ENCODE measurements at places on chromosomes 13 and 19. TPM values are rescaled to one million over a fixed set of nuclear protein-coding genes. Genes with fewer than 3 reads are reported as not detected.

GRCh38 chr19:4909156-4909896 is at the start of gene UHRF1:
Gene UHRF1, plus strand, starts transcription at chr19:4909501. Its CDS starts 1,385 bp downstream, at chr19:4910886.
- peak; percentile 80 for DNase-seq
- peak within 1 kb of the TSS; percentile 79 for H3K4me3 ChIP-seq
- peaks cover 40% of the 10 kb centered on the region for H3K4me1 ChIP-seq
- H3K27ac ChIP-seq, result peak within 1 kb of the TSS; percentile 82

The ZNF525 gene
- total RNA-seq, result 17.9 TPM

The ZNF155 gene
- total RNA-seq, result 7.3 TPM

DNA sequence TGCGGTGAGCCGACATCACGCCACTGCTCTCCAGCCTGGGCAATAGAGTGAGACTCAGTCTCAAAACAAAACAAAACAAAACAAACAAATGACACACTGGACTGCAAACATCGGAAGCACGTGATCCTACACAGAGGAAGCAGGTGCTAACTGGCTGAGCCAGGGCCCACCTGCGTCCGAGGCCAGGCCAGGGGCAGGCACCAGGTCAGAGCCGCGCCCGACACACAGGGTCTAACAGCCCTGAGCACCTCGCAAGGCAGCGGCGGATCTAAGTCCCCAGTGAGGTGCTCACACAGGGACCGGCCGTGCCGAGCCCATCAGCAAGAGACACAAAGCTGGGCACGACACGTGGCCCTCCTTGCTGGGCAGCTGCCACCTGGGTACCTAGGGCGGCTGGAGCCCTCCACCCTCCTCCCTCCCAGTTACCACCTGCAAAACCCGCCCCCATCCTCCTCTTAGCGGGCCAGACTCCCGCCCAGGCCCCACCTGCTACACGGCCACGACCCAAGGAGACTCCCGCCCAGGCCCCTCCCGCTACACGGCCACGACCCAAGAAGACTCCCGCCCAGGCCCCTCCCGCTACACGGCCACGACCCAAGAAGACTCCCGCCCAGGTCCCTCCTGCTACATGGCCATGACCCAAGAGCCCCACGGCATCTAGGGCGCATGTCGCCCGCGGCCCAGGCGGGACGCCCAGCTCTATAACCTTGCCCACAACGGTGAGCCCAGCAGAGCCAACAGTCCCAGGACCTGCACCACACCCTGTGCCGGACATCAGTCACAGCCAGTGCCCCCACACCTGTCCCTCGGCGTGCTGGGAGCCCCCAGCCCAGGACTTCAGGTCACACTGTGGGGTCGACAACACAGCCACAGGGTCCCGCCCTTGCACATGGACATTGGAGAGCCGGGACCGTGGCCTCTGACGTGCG is 15.6 kb downstream of the AP3D1 start:
- H3K4me1 ChIP-seq, result no peaks in the 10 kb centered on the region
- H3K36me3 ChIP-seq, result peaks cover 29% of the 10 kb centered on the region
- no peak overlapping the region for H3K27ac ChIP-seq
- no peaks in the 10 kb centered on the region for H3K27me3 ChIP-seq
- H3K4me3 ChIP-seq, result no peak overlapping the region

The ZNF14 gene
- 6.9 TPM for total RNA-seq

- H3K4me1 ChIP-seq, result peaks cover 22% of the 10 kb centered on the region
- no peak overlapping the region for H3K4me3 ChIP-seq
- H3K36me3 ChIP-seq, result peaks cover 89% of the 10 kb centered on the region
Measured at GRCh38 chr19:52778811-52779210, 7.8 kb downstream of the ZNF600 start.

GRCh38 chr13:49495783-49496762 is at the start of gene PHF11:
Gene PHF11, plus strand, starts transcription at chr13:49495953. Its CDS starts 49 bp downstream, at chr13:49496002.
- peak within 1 kb of the TSS; percentile 99 for H3K27ac ChIP-seq
- no peaks in the 10 kb centered on the region for H3K27me3 ChIP-seq
- peak; percentile 92 for DNase-seq
- peaks cover 53% of the 10 kb centered on the region for H3K4me1 ChIP-seq
- H3K36me3 ChIP-seq, result peaks cover 58% of the 10 kb centered on the region

The SIGLEC6 gene
- total RNA-seq, result not detected

DNA sequence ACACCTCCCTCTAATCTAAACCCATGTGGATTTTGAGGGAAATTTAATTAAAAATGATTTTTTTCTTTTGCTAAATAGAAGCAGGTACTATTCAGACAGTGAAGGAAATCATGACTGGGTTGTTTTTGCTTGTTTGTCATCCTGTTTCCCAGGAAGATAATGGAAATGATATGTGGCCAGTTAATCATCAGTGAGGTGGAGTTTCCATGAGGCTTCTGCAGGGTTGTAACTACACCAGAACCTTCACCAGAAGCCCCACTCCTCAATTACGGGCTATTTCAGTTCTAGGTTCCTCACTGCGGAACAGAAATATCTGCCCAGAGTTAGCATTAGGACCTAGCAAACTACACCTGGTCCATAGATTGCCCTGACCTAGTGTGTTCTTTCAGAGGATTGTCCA is 394.0 kb downstream of the DLEU7 start:
- no peak overlapping the region for H3K4me3 ChIP-seq
- peaks cover 4% of the 10 kb centered on the region for H3K27me3 ChIP-seq

The TEX29 gene
- total RNA-seq, result 0.40 TPM

DNA sequence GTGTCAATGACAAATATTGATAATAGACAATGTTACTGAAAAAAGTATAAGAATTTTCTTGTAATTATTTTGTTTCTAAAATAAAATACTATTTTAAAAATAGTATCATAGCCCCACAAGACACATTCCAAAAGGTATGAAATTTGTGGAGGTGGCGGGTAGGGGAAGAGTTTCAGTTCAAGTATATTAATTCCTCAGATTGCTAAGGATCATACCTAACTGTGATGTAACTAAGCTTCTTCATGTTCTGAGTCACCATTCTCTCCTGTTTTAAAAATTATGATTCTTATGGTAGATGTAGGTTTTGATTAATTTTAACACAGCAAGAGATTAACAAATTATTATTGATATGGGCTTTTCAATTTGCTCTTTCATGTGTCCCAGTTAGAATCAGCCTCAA is 61.3 kb downstream of the MYO16 start:
- no peak for DNase-seq
- no peak overlapping the region for H3K4me3 ChIP-seq
- no peak overlapping the region for H3K27ac ChIP-seq
- H3K27me3 ChIP-seq, result no peaks in the 10 kb centered on the region
- no peaks in the 10 kb centered on the region for H3K36me3 ChIP-seq

DNA sequence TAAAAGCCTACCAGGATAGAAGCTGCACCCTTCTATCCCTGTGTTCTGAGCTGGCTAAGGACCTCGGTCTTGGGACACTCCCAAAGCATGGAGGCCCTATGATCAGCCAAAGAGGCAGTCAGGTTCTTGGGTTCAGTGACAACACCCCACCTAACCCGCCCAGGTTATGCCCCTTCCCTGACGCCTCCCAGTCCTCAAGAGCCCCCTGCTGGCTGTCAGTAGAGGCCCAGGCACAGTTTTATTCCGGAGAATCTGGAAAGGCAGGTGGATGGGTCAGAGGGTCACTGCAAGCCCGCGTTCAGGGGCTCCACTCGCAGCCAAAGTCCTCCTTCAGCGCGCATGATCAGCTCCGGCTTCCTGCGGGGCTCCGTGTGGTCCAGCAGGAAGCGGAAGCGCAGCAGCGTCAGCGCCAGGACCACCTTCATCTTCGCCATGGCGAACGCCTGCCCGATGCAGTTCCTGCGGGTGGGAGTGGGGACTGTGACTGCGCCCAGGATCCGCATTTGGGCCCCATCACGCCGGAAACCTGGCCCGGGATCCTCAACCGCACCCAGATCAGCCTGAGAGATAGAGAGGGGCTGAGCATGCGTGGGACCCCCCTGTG is 22.3 kb downstream of the OR10H3 start:
- no peak overlapping the region for H3K27ac ChIP-seq
- peaks cover 12% of the 10 kb centered on the region for H3K4me1 ChIP-seq
- no peak for DNase-seq
- peaks cover 46% of the 10 kb centered on the region for H3K27me3 ChIP-seq
- no peaks in the 10 kb centered on the region for H3K36me3 ChIP-seq

DNA sequence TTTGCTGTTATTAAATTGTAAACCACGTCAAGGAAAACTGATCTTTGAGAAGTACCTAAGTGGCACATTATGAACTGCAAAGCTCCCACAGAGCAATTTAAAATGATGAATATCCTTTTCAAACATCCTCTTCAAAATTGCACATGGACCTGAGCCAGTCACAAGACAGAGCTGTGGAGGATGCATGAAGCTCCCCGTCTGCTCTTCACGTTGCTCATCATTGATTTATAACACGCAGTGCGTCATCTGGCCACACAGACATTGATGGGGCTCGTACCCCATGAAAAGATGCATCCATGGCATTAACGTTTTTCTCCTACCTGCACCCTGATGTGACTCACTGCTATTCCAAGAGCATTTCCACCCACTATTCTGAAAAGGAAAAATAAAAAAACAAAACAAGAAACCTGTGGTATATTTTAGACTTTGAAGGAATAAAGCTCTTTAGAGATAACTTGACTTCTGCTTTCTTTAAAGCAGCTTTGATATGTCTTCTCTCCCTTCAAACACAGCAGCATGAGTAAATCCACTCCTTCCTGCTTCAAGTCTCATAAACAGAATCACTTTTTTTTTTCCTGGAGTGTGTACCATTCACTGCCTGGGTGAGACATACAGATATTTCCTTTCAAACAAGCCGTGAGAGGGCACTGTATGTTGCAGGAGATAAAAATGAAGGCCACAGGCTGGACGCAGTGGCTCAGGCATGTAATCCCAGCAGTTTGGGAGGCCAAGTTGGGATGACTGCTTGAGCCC is 7.2 kb upstream of the SERTM1 start:
- H3K27ac ChIP-seq, result no peak overlapping the region
- H3K27me3 ChIP-seq, result peaks cover 2% of the 10 kb centered on the region
- H3K36me3 ChIP-seq, result no peaks in the 10 kb centered on the region
- DNase-seq, result no peak

GRCh38 chr19:1389033-1389940 is 5.6 kb downstream of the NDUFS7 start:
- no peak for DNase-seq
- H3K27me3 ChIP-seq, result no peaks in the 10 kb centered on the region
- H3K4me3 ChIP-seq, result no peak overlapping the region
- H3K36me3 ChIP-seq, result peaks cover 18% of the 10 kb centered on the region
- peaks cover 13% of the 10 kb centered on the region for H3K4me1 ChIP-seq
- no peak overlapping the region for H3K27ac ChIP-seq

The SPACA6 gene
- total RNA-seq, result 2.6 TPM

The HCST gene
- 184 TPM for total RNA-seq

- H3K4me1 ChIP-seq, result no peaks in the 10 kb centered on the region
- H3K27ac ChIP-seq, result no peak overlapping the region
- H3K4me3 ChIP-seq, result no peak overlapping the region
- no peak for DNase-seq
- H3K27me3 ChIP-seq, result peaks cover 2% of the 10 kb centered on the region
Measured at GRCh38 chr13:100600461-100600860, 11.9 kb upstream of the GGACT start.

DNA sequence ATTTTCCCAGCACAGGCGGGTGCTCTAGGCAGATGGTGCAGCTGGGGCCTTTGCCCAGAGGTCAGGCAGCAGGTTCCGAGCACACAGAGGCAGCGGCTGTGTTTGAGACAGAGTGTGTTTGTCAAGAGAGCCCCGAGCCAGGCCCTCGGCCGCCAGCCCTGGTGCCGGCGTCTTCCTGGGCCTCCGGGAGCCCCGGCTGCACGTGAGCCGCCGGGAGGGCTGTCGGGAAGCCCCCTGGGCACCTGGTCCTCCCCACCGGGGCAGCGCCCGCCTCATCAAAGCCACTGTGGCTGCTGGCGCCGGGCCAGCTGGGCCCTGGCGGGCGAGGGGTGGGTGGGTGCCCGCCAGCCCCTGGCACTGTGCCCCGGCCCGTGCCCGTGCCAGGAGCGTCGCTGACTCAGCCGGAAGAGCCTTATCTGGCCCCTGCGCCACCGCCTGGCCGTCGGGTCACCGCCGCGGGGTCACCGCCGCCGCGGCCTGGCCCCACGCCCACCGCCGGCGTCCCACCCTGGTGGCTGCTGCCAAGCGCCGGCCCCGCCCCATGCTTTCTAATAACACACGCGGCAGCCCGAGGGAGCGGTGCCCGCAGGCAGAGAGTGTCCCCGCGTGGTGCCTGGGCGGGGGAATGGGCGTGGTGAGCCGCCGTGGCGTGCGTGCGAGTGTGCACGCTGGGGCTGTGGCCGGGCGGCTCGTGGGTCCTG is 14.9 kb downstream of the ARID3A start:
- H3K27me3 ChIP-seq, result no peaks in the 10 kb centered on the region
- H3K4me1 ChIP-seq, result peaks cover 27% of the 10 kb centered on the region
- H3K4me3 ChIP-seq, result peak overlapping the region; percentile 38
- H3K36me3 ChIP-seq, result peaks cover 17% of the 10 kb centered on the region

The CYP2S1 gene
- not detected for total RNA-seq

The FGF9 gene
- total RNA-seq, result 0.99 TPM

GRCh38 chr19:33750587-33751435 is 45.9 kb upstream of the KCTD15 start:
- H3K27ac ChIP-seq, result no peak overlapping the region
- H3K4me3 ChIP-seq, result no peak overlapping the region
- H3K27me3 ChIP-seq, result no peaks in the 10 kb centered on the region
- DNase-seq, result no peak
- H3K4me1 ChIP-seq, result no peaks in the 10 kb centered on the region
- H3K36me3 ChIP-seq, result no peaks in the 10 kb centered on the region

GRCh38 chr13:40273253-40274025 is 393.0 kb downstream of the FOXO1 start:
- H3K36me3 ChIP-seq, result no peaks in the 10 kb centered on the region
- H3K27me3 ChIP-seq, result no peaks in the 10 kb centered on the region
- H3K27ac ChIP-seq, result no peak overlapping the region

DNA sequence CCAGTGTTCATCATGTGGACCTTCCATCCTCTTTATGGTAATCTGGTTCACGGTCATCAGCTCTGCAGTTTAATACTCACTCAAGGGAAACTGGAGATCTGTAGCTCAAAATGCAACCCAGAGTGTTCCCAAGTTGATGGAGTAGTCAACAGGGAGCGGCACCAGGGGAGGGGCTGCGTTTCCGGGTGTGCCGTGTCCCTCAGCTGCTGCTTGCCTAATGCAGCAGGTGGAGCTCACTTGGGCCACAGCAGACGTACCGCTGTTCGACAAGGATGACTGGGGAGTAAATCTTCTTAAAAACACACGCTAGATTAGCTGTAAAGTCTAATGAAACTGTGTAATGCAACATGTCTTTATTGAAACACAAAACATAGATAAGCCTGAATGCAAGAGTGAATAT is 81.1 kb downstream of the TNFSF13B start:
- H3K4me3 ChIP-seq, result no peak overlapping the region
- no peaks in the 10 kb centered on the region for H3K36me3 ChIP-seq
- H3K27ac ChIP-seq, result no peak overlapping the region
- DNase-seq, result no peak

DNA sequence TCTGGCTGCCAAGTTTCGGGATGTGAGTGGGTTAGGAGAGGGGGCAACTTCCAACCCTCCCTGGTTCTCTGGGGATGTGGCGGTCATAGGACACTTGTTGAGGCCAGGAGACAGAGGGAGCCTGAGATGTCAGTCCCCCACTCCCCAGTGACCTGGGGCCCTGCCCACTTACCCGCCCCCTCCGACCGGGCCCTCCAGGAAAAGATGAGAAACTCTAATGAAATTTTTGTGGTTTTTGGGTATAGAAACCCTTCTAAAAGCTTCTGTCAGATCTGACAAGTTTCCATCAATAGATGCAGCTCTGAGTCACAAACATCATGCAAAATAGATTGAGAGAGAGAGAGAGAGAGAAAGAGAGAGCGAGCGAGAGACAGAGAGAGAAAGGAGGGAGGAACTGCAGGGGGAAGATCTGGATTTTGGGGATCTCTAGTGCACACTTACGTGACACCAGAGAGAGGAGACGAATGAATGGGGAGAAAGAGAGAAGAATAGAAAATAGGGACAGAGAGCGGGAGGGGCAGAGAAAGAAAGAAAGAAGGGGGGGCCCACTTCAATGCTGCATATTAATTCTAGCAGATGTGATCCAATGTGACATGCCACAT is 94.0 kb downstream of the PTPRS start:
- no peak for DNase-seq
- H3K27ac ChIP-seq, result no peak overlapping the region
- H3K4me3 ChIP-seq, result no peak overlapping the region
- peaks cover 2% of the 10 kb centered on the region for H3K4me1 ChIP-seq
- no peaks in the 10 kb centered on the region for H3K36me3 ChIP-seq

The IQCN gene
- total RNA-seq, result 2.2 TPM
